ENCODE measurements at places on chromosomes 12 and 14.

DNA sequence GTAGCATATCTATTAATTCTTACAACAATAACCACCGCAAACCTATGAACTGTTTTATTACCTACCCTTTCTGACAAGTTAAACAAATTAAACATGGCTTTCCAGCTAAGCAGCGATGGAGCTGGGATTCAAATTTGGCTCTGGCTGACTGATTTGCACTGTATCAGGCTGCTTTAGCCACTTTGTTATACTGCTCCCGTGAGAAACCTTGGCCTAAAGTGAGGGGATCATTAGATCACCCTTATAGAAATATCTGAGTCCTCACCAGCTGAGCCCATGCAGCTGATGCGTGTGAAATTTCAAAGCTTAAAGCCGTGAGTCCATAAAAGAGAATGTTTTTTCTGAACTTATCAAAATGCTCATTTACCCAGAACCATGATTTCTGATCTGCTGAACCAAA lies 8.1 kb upstream of the GPHB5 start:
- H3K27ac ChIP-seq: no peak overlapping the region
- no peak overlapping the region for H3K4me3 ChIP-seq
- no peaks in the 10 kb centered on the region for H3K4me1 ChIP-seq

GRCh38 chr14:85416771-85417170 lies 113.2 kb upstream of the FLRT2 start:
- no peaks in the 10 kb centered on the region for H3K4me1 ChIP-seq
- no peaks in the 10 kb centered on the region for H3K36me3 ChIP-seq
- no peak for DNase-seq
- H3K4me3 ChIP-seq: no peak overlapping the region
- H3K27ac ChIP-seq: no peak overlapping the region
- H3K27me3 ChIP-seq: no peaks in the 10 kb centered on the region

- peak; percentile 56 for DNase-seq
- peak overlapping the region; percentile 12 for H3K4me3 ChIP-seq
- H3K27ac ChIP-seq: no peak overlapping the region
- H3K27me3 ChIP-seq: peaks cover 33% of the 10 kb centered on the region
- peaks cover 11% of the 10 kb centered on the region for H3K4me1 ChIP-seq
These were observed 2.9 kb downstream of the MMP17 start for GRCh38 chr12:131830914-131831571.

DNA sequence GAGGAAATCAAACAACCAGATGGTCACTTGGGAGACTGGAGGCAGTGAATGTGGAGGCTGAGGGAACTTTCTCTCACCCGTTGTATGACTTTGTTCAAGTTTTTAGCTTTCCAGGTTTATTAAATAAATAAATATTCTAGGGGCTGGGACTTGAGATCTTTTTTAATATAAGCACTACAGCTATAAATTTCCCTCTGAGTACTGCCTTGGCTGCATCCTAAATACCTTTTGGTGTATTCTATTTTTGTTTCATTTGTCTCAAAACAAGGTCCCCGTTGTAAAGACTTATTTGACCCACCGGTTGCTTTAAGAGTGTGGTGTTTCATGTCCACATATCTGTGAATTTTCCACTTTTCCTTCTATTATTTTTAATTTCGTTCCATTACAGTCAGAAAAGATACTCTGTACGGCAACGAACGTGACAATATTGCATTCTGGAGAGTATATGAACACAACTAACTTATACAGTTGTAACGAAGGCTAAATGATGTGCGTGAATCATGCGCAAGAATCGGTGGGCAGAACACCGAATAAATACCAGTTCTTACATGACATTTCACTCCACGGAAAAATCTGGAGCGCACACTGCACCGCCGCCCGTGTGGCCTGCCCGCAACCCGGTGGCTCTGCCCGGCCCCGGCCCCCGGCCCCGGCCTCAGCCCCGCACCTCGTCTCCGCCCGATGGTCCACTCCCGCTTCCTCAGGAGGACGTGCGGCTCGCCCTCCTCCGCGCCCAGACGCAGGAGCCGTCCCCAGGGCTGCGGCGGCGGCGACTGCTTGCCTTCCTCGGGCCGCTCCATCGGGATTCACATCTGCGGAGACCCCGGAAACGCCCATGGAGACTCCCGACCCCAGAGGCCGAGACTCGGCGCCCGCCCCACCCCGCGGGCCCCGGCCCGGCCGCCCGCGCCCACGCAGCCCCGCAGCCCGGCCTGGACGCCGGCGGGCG lies 602 bp downstream of the CHFR start:
- H3K4me1 ChIP-seq: peaks cover 27% of the 10 kb centered on the region
- H3K4me3 ChIP-seq: peak overlapping the region; percentile 99
- H3K27me3 ChIP-seq: no peaks in the 10 kb centered on the region
- peaks cover 32% of the 10 kb centered on the region for H3K36me3 ChIP-seq
- peak overlapping the region; percentile 74 for H3K27ac ChIP-seq

DNA sequence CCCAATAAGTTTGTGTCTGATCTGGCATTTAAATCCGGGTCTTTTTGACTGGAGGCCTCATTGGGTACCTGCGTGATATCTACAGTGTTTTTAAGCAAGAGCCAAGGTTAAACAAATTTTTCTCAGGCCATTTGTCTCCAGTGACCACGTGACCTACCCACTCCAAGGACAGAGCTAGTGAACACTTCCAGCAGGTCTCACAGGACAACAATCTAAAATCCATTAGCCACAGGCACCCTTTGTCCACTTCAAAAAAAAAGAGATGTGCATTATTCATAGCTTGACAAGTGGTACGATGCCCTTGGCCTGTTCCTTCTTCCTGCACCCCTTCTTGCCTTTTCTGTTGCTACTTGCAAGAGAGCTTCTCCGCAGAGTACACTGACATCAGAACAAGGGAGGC lies 109.6 kb upstream of the GSC start:
- DNase-seq: no peak
- H3K4me3 ChIP-seq: no peak overlapping the region

GRCh38 chr14:60061371-60061770 lies 30.4 kb upstream of the PCNX4 start:
- H3K4me3 ChIP-seq: no peak overlapping the region
- peaks cover 3% of the 10 kb centered on the region for H3K27me3 ChIP-seq
- no peaks in the 10 kb centered on the region for H3K36me3 ChIP-seq
- no peak overlapping the region for H3K27ac ChIP-seq

- peak overlapping the region; percentile 7 for H3K4me3 ChIP-seq
- peaks cover 91% of the 10 kb centered on the region for H3K4me1 ChIP-seq
- H3K36me3 ChIP-seq: no peaks in the 10 kb centered on the region
- no peaks in the 10 kb centered on the region for H3K27me3 ChIP-seq
- H3K27ac ChIP-seq: peak overlapping the region; percentile 93
- no peak for DNase-seq
These were observed 13.5 kb upstream of the IRF2BPL start for GRCh38 chr14:77041881-77042545.

All from activated CD4-positive, alpha-beta T cell treated with anti-CD3 and anti-CD28 coated beads for 36 hours (primary cell).